Stimulated activated CD4-positive, alpha-beta T cell treated with anti-CD3 and anti-CD28 coated beads, Interleukin-15, amount 100 ng/mL, for 24 hours (primary cell): ENCODE measurements at places on chromosomes 12 and 14.

- DNase-seq, result no peak
Measured at GRCh38 chr14:32047791-32048190, 29.3 kb upstream of the ARHGAP5 start.

GRCh38 chr14:81963846-81964245, 430.2 kb upstream of the SEL1L start:
- no peak for DNase-seq

DNA sequence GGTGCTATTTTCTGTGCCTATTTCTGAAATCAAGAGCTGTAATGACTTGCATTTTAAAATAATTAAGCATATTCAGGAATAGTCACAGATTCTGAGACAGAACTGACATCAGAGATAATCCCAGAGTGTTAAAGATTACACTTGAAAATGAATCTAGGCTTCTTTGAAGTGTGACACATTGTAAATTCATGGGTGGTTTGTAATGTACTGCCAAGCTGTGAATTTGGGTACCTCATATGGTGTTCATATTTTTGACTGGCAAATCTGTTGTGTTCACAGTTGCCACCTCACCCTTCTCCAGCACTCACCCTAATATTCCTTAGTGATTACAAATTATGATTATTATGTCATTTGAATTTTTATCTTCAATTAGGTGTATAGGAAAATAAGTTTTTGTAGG, 78.5 kb upstream of the CSRP2 start:
- DNase-seq, result no peak

DNA sequence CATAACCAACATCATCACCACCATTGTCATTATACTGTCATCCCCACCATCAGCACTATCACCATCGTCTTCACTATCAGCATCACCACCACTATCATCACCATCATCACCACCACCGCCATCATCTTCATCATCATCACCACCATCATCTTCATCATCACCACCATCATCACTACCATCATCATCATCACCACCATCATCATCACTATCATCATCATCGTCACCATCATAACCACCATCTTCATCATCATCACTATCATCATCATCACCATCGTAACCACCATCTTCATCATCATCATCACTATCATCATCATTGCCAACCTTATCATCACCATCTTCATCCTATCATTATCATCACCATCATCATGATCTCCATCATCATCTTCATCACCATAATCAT, 39.0 kb downstream of the SVOP start:
- no peak for DNase-seq
